ENCODE measurements at places on chromosomes 7 and 10.

DNA sequence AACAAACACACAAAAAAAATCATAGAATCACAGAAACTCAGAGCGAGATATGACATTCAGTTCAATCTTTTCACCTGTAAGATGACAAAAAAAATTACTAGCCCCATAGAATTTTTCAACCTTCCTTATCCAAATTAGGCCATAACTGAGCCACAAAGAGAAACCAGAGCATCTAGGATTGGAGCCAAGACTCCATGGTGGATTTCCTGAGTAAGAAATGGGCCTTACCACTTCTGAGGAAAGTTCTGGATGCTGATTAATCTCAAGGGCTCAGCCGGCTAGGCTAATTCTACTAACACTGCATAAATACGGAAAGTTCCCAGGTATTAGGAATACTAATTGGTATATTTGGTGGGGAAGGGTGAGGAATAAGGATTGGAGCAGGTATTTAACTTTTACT, 16.8 kb downstream of the LIPM start:
- DNase-seq, result no peak

GRCh38 chr7:158094046-158094445, 493.6 kb downstream of the PTPRN2 start:
- DNase-seq, result no peak

DNA sequence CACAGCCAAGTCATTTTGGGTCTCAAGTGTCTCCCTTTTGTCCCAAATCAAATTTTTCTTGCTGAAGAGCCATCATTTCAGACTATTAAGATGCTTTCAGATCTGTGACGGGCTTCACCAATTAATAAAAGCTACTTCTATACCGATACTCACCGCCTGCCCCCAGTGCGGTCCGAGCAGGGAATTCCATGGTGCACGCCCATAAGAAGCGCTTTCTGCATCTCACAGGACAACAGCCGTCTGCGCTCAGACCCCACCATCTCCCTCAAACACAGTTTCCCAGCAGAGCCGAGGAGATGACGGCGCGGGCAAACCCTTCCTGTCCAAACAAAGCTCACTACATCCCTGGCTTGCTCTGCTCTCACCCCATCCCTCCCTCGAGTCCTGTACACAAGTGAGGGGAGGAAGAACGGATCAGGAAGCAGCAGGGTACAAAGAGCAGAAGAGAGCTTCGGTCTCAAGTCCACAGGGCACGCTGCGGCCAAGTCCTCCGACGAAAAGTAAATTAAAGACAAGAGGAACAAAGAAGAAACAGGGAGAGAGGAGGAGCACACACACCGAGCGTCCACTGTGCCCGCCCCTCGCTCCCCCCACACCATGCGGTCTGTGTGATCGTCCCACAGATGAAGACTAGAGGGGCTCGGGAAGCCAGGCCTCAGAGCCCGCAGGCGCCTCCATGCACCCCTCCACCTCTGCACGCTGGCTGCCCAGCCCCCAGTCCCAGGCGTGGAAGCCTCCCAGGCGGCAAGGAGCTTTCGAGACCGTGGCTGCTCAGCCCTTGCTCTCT, 121.9 kb downstream of the MAD1L1 start:
- DNase-seq, result no peak

DNA sequence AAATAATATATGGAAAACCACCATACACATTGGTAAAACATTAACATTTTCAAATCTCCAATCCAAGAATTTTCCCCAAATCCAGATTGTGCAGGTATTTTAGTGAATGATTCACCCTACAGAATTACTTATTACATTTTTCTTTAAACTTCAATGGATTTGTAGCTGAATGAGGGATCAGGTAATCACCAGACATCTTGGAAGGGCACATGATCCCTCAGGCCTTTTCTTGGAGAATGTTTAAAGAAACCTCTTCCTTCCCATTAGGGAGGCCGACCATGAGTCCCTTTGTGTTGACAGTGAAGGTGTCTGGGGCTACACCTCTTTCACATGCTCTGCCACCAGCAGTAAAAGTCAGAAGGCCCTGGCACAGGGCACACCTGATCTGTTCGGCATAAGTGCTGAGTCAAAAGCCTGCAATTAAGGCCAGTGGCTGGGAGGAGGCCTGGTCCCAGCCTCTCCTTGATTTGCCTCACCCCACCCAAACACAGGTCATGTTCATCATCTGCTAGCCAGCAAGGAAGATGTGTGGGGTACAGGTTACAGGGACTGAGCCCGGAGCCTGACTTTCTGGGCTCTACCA, 207.7 kb downstream of the SNX10 start:
- no peak for DNase-seq

GRCh38 chr10:107971973-107972372, 807.5 kb upstream of the SORCS1 start:
- DNase-seq, result no peak

GRCh38 chr7:155450970-155451801, 6.7 kb upstream of the EN2 start:
- no peak for DNase-seq

DNA sequence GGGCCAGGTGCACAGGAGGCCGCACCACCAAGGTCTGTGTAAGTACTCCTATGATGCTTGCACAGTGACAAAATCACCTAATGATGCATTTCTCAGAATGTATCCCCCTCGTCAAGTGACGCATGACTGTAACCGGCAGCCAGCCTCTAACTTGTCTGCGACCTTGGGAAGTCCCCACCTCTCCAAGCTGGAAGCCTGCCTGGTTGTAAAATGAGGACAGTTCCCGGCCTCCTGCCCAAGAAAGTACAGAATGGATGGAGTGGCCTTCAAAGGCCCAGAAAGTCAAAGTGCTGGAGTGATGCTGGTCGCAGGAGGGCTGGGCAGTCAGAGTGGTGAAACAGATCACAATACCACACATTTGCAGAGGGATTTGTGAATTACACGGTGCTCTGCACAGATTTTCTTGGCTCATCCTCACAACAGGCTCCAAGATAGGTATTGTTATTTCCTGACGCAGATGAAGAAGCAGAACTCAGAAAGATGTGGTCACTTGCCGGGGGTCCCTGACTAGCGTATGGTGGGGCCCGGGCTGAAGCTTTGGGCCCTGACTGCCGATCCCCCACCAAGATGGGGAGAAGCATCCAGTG, 22.8 kb downstream of the SPOCK2 start:
- DNase-seq, result no peak

DNA sequence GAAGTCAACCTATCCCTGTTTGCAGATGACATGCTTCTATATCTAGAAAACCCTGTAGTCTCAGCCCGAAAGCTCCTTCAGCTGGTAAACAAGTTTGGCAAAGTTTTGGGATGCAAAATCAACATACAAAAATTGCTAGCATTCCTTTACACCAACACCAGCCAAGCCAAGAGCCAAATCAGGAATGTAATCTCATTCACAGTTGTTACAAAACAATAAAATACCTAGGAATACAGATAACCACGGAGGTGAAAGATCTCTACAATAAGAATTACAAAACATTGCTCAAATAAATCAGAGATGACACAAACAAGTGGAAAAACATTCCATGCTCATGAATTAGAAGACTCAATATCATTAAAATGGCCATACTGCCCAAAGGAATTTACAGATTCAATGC, 50.4 kb upstream of the ZNF365 start:
- DNase-seq, result no peak

GRCh38 chr10:102832987-102833386, 4.2 kb downstream of the CYP17A1 start:
- DNase-seq, result no peak

DNA sequence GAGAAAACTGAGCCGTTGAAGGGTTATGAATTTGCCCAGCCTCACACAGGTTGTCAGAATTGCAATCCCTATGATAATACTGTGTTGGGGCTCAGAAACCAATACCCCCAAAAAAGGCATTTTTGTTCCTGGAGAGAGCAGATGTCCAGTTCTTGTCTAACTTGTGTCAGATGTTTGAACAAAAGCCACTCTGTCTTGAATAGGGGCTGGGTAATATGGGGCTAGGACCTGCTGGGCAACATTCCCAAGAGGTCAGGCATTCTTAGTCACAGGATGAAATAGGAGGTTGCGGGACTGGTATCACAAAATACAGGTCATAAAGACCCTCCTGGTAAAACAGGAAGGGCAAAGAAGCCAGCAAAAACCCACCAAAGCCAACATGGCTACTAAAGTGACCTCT, 482.1 kb downstream of the IPMK start:
- no peak for DNase-seq

DNA sequence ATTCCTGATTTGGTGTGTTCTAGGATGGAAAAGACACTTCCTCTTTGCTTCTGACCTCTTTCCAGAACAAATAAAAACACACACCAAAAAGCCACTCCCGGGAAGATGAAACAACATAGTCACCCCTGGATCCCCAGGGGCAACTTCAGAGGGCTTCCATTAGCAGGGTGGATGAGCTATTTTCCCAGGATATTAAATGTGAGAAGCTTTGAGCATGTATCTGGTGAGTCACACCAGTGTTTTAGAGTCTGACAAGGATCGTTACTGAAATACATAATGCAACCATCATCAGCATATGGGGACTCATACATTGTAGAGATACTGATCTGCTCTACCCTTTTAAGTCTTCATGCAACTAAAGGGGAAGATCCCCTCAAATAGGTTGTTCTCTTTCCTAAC, 115.5 kb upstream of the ZNF438 start:
- no peak for DNase-seq

DNA sequence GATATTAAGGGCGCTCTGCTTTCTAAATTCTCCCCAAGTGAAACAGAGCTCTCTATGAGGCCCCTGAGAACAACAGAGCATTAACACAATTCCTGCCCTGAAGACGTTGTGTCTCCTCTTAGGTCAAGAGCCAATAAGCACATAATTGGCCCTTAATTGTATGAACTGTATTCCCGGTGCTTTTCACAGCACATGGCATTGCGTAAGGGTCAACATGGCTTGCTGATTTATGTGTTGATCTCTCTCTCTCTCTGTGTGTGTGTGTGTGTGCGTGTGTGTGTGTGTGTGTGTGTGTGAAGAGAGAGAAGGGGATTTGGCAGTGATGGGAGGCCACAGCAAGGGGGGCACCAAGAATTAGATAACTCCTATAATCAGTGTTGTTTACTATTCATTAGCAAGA, 40.5 kb downstream of the LYZL1 start:
- DNase-seq, result no peak

DNA sequence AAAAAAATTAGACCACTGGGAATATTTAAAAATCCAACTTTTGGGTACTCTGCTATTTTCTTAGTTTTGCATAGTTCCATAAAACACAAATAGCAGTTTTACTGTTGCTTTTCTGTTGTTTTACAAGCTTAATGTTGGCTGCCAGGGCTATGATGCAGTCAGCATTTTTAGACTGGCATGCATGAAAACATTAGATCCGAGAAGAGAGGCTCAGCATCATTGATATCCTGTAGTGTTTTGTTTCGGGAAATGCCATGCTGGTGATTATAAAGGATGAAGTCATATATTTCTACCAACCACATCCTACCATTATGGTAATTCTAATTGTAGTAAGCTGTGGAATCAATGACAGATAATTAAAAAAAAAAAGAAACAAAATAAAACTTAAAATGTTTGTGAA, 104.6 kb downstream of the MBL2 start:
- no peak for DNase-seq
